Activated CD8-positive, alpha-beta memory T cell treated with anti-CD3 and anti-CD28 coated beads for 1 hour (primary cell): ENCODE measurements at places on chromosomes 3 and 15.

DNA sequence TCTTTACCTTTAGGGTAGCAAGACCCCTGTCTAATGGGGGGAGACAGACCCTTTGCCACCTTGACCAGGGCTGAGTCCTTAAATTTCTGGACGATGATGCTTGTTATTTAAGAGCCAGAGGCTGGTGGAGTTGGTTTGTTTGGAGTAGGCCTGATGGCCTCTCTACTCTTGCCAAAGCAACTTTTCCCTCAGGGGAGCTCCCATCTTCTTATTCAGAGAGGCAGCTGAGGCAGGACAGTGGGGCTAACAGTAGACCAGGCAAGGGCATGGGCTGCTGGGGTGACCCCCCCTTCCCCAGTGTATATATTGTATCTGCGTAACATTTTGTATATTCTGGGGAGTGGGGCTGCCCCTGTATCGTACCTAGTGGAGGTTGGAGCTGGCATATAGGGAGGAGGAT lies 10.3 kb downstream of the RPS17 start:
- no peak for DNase-seq

DNA sequence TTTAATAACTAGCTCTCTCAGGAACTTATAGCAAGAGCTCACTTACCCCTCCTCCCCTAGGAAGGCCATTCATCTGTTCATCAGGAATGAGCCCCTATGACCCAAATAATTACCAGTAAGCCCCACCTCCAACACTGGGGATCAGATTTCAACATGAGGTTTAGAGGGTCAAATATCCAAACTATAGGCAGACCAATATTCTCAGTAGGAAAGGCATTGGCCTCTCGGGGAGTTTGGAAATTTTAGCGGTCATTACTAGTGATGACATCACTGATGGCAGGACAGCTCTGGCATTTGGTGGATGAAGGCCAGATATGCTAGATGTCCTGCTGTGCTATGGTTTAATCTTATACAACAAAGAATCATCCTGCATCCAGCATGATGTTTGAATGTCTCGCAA lies 15.2 kb upstream of the CD47 start:
- no peak for DNase-seq

- no peak for DNase-seq
Observed at GRCh38 chr3:57518276-57518915, 25.7 kb downstream of the DNAH12 start.

GRCh38 chr3:142282503-142282902 lies 57.1 kb upstream of the GK5 start:
- DNase-seq, result no peak

DNA sequence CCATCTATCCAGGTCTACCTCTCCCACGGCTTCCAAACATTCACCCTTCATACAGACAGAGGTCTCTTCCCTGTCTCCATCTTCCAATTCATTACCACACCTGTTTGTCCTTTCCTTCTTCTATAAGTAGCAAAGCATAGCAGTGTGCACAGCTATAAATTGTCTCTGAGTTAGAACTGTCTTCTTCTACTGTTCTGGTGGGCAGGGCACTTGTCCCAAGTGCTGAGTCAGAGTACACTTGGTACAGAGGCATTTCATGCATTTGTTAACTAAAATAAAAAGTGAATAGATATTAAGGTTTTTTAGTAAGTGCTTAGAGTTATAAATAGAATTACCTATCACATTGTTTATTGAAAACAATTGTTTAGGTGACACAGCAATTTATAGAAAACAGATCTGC lies 150.1 kb upstream of the CCDC54 start:
- DNase-seq, result no peak
